ENCODE measurements at places on chromosomes 6 and 20. TPM values are rescaled to one million over a fixed set of nuclear protein-coding genes. Genes with fewer than 3 reads are reported as not detected.

GRCh38 chr6:145323646-145324045 lies 411.7 kb downstream of the EPM2A start:
- DNase-seq, result no peak

- DNase-seq, result no peak
These were observed 18.6 kb downstream of the FARS2 start for GRCh38 chr6:5279891-5280338.

DNA sequence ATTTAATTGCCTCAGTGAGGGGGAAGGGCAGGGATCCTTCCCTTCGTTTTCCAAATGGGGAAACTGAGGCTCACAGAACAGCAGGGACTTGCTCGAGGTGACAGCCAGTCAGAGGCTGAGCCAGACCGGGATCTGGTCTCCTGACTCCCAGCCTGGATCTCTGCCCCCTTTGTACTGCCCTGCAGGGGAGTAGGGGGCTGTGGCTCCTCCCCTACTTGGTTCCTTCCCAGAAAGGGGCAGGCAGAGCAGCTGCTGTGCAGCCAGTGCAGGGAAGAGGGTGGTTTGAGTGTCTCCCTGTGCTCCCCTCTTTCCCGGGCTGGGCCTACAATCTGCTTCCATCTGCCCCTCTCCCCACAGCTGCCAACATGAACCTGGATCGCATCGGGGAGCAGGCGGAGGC lies 37.6 kb downstream of the UQCC2 start:
- no peak for DNase-seq

HEY2 gene
- total RNA-seq, result 1.5 TPM

DNA sequence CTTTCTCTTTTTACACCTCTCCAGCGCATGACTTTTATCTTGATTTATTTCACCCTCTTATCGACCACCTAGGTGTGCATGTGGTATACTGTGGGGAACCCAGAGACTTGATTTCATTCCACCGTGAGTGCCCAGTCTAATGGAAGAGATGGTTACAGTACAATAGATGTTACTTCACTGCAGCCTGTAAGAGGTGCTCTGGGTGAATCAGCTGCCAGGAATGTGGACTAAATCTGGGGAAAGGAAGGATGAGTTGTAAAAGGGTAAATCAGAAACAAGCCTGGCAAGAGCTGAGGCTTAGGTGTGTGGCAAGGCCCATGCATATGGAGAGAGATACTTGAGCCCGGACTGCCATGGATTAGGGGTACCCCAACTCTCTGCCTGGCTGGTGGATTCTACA lies 7.4 kb downstream of the STK35 start:
- DNase-seq, result no peak

DNA sequence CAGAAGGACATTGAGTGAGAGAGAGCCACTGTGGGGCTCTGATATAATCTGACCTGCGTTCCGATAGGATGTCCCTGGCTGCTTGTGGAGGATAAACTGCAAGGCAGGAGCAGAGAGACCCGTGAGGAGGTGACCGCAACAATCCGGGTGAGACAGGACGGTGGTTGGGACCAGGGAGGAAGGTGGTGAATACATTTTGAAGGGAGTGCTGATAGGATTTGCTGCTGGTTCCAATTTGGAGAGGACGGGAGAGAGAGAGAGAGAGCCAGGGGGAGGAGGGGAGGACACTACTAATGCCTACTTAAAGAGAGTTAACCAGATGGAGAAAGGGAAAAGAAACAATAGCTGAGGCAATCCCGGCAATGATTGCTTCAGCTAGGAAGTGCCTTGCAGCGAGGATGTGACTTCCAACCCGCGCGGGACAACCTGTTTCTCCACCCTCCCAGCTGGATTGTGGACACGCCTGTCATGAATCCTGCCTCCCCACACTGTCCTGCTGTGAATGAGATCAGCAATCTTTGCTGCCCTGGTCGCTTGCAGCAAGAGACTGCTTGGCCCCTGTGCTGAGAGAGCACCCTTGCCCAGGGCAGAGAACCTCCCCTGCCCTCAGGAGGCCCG lies 199.0 kb upstream of the KCNG1 start:
- DNase-seq, result peak; percentile 63

DNA sequence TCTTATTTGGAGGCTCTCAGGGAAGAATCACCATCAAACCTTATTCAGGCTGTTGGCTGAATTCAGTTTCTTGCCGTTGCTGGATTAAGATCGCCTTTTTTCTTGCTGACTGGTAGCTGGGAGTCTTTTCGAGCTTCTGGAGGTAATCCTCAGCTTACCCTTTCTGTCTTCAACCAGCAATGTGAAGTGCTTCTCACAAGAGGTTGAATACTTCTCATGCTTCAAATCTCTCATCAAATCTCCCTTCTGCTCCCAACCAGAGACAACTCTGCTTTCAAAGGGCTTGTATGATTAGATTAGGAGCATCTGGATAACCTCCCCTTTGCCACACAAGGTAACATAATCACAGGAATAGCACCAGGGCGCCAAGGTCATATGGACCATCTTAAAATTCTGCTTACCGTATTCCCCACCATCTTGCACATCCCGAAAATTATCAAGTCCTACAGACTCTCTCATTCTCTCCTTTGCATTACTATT lies 137.2 kb downstream of the MOXD1 start:
- DNase-seq, result no peak

- DNase-seq, result no peak
These were observed 5.3 kb downstream of the GCLC start for GRCh38 chr6:53539561-53539960.

- DNase-seq, result no peak
These were observed 135.6 kb downstream of the SLC24A3 start for GRCh38 chr20:19347943-19348456.

ACSS1 gene
- 36.9 TPM for total RNA-seq

DNA sequence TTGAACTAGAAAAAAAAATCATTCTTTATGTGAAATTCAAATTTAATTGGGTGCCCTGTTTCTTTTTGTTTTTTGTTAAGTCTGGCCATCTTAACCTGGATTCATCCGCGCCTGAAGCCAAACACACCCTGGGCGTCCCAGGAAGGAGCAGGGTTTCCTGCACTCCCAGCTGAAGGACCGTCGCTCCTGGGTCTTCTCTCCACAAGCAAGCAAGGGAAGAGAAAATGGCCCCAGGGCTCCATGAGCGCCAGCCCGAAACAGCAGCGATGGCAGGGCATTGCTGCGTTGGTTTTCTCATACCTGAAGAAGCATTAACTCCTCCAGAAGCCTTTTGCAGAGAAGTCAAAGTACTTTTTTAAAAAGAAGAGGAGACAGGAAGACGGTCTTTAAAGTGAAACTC lies 105.4 kb upstream of the AFDN start:
- DNase-seq, result no peak

GRCh38 chr20:43191946-43192863 lies 2.5 kb upstream of the PTPRT start:
- no peak for DNase-seq

SEL1L2 gene
- total RNA-seq, result not detected

DNA sequence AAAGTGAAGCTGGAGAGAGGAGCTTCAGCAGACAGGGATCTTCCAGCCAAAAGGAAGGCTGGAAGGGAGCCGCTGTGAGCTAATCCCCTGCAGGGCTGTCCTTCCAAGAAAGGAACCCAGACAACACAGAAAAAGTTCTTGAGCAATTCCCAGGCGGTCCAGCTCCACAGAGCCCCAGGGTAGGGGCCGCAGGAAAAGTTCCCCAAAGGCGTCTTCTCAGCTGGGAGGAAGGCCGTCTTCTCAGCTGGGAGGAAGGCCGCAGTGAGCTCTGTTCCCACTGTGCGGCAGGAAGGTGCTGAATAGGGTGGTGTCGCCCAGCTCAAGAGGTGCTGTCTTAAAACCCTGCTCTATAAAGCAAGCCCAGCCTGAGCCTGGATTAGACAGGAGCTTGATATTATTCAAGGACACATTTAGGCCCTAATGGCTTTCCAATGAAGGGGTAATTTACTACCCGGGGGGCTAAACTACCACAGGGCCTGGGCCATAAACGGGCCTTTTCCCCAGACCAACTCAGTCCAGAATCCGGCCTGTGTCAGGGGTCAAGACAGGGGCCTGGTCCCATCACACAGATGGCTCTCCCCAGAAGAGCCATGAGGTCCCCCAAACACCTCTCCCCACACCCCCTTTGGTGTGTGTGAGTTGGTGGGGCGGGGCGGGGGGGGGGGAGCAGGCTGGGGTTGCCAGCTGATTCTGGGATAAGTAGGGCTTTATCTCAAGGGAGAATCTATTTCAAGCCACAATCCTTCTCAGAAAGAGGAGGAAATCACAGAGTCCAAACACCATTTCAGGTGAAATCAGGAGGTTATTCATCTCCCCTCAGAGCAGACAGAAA lies 103.6 kb downstream of the NOL4L start:
- DNase-seq, result peak; percentile 60

DNA sequence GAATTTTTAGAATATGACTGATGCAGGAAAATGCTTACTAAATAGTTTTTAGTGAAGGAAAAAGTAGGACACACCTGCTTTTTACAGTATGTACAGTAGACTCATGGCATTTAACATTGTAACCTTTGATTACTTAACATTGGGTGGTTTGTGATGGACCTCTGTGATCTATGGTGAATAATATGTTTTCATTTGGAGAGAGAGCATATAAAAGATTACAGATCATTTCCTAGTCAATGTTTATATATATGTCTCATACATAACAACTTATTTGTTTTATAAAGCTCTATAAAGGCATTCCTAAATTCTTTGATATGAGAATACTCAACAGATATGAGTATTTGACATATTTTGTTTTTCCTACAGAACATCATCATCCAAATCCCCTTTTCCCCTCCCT lies 129.3 kb upstream of the PDE7B start:
- no peak for DNase-seq

DNA sequence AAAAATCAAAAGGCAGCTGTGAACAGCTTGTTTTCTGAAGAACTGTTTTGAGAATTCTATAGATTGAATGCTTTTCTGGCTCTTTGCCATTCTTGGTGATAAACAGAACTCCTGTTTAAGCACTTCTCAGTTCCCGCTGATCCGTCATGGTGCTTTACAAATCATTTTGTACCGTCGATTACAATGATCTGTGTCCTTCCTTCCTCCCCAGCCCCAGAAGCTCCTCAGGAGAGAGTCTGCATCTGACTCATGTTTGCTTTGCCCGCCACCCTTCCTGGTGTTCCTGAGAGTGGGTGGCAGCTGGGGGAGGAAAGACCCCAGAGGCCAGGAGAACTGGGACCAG lies 538.6 kb upstream of the MARCKS start:
- DNase-seq, result no peak

DNA sequence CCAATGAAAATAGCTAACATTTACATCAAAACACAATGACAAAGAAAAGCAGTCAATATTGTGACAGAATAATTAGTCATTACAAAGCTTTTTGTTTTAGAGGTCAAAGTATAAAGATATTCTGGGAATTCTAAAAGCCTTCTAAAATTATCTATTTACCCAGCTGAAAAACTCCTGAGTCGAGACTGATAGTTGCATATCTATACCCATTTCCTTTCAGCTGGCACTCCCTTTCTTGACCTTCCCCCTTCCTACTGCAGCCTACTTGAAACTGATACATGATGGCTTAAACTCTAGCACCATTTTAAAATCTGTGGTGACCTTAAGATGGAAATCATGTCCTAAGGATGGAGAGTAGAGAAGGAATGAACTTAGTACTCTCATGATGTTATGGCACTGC lies 38.6 kb downstream of the LMBRD1 start:
- DNase-seq, result no peak

DNA sequence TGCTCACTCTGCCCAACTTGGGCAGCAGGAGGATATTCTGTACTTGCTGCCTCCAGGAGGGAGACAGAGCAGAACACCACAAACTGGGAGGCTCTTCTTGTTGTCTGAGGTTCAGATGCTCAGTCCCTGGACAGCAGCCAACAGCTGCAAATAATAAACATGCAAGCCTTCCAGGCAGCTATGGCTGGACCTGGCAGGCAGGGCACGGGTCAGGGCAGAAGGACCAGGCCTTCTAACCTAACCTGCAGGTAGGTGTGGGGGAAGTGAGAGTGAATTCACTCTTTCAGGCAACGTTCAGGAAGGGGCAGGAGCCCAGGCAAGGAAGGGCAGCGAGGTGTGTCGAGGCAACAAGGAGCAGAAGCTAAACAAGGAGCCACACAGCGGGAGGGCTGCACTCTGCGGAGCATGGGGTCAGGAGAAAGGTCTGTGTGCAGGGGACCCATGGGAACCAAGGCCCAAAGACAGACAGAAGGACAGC lies 31.5 kb downstream of the NINL start:
- peak; percentile 7 for DNase-seq

DNA sequence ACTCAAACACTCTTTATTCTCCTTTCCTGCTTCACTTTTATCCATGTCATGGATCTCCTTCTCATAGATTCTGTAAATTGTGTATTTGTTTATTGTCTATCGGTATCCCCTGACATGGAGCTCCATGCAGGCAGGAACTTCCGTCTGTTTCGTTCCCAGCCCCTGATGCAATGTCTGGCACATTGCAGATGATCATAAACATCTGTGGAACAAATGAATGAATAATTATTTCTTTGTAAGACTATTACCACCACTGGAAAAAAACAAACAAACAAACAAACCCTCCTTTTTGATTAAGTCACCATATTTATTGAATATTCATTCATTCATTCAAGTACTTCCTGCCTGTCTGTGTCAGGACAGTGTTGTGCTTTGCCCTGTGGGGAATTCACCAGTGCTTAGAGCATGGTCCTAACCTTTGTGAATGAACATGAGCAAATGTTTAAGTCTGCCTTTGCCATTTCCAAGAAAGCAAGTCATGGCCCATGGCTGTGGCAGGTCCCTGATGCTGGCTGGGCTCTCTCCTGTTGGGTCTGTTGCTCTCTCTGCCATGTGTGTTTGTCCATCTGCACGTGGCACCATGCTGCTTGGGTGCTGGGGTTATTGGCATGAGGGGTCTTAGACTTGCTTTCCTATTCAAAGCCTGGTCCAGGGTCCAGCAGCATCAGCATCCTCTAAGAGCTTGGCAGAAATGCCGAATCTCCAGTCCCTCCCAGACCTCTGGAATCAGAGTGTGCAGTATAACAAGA lies 47.5 kb upstream of the NAA20 start:
- no peak for DNase-seq

OXT gene
- 0.66 TPM for total RNA-seq

UBD gene
- 4.2 TPM for total RNA-seq

All from mucosa of descending colon (tissue), 3 donors.